Endothelial cell (in vitro differentiated cells): ENCODE measurements at places on chromosomes 3 and 15.

- DNase-seq = no peak
Observed at GRCh38 chr3:43400167-43400566, 113.8 kb downstream of the SNRK start.

DNA sequence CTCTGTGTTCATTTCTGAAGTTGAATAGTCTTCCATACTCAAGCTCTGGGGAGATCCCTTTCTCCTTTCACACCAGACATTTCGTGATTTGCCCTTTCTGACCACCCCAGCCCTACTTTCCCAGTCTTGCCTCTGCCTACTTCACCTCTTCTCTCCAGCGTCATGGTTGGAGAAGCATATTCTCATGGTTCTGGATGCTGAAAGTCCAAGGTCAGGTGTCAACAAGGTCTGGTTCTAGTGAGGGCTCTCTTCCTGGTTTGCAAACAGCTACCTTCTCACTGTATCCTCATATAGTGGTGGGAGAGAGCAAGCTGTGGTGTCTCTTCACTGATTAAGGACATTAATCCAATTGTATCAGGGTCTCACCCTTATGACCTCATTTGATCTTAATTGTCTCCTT is 169.4 kb downstream of the IGF1R start:
- DNase-seq = no peak

- DNase-seq = no peak
Observed at GRCh38 chr3:63687278-63688225, 35.1 kb downstream of the SNTN start.

DNA sequence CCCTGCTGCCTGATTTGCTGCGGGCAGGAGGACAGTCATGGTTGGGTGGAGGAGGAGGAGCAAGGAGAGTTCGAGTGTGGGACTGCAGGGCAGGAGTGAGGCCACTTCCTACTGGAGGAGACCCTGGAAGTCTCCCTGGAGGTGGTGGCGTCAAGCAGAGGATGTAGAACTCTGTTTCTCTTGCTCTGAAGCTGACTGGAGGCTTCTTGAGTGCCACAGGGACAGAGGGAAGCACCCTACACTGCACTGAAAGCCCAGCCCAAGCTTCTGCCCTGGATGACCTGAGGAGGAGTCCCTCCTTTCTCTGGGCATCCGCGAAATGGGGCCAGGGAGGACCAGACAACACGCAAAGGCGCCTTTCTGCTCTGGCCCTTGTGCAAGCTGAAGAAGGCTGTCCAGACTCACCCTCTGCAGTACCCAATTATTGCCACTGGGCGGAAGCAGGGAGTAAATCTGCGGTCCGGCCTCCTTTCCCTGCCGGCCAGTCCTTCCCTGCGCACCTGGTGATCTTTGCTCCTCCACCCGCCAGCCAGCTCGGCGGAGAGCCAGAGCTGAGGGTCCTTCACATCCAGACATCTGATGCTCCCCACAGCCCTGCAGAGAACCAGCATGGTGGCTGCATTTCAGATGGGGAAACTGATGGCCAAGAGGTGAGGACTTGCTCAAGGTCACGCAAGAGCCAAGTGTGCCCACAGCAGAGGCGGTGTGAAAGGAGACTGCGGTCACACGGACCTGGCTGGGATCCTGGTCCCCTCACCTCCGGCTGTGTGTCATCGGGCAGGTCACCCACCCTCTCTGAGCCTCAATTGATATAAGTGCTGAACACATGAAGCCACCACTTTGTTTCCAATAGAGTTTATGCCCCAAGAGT is 207.1 kb downstream of the TBC1D2B start:
- peak; percentile 86 for DNase-seq

GRCh38 chr3:94413336-94414108 is 350.7 kb downstream of the NSUN3 start:
- no peak for DNase-seq

DNA sequence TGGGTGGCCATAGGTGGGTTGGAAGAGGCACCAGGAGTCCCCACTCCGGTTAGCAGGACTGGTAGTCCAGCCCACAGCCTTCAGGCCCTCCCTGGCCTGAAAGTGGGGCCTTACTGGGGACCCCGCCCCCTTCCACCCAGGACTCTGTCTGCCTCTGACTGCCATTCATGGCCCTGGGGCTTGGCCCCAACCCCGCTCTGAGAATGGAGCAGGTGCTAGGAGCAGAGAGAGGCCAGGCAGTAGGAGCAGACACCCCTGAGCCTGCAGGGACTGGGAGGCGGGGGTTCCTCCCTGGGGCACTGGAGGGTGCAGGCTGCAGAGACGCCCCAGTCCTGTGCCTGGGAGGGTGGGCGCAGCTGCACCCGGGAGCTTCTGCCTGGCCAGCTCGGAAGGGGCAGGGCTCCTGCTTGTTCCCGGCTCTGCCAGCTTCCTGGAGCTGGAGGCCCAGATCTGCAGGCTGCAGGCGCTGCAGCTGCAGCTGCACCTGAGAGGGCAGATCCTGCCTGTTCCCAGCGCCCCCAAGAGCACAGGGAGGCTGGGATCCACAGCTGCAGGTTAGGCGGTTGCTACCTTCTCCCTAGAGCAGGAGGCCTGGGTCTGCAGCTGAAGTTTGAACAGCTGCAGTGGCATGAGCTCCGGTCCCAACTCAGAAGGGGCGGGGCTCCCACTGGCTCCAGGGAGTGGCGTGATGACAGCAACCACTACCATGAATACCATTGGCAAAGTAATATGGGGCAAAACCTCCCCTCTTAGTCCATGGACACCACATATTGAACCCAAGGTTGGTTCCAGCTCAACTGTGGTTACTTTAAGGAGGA is 194.7 kb downstream of the SQOR start:
- DNase-seq = no peak

DNA sequence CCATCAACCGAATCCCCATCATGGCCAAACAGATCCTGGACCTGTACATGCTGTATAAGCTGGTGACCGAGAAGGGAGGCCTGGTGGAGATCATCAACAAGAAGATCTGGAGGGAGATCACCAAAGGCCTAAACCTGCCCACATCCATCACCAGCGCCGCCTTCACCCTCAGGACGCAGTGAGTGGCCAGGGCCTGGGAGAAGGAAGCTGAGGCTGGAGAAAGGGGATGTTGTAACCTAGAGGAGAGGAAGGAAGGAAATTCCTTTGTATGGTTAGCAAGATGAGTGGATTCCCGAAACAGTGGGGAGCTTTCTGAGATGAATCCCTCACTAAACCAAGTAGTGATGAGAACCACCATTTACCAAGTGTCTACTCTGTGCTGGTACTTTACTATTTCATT is 25.8 kb upstream of the CLK3 start:
- no peak for DNase-seq

DNA sequence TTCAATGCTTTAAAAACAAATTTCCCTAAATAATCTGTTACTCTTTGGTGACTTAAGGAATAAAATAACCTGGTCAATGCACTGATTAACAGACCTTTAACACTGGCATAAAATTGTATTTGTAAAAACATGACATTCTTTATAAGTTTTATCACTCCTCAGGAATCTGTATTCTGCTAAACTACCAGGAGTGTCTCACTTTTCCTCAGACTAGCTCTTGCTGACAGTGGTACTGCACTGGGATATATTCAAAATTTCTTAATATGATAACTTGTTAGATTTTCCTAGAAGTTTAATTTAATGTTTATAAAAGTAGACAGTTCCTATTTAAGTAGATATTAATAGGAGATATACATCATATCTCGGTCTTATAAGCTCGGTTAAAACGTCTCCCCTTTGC is 363.4 kb upstream of the ARHGEF26 start:
- DNase-seq = no peak

DNA sequence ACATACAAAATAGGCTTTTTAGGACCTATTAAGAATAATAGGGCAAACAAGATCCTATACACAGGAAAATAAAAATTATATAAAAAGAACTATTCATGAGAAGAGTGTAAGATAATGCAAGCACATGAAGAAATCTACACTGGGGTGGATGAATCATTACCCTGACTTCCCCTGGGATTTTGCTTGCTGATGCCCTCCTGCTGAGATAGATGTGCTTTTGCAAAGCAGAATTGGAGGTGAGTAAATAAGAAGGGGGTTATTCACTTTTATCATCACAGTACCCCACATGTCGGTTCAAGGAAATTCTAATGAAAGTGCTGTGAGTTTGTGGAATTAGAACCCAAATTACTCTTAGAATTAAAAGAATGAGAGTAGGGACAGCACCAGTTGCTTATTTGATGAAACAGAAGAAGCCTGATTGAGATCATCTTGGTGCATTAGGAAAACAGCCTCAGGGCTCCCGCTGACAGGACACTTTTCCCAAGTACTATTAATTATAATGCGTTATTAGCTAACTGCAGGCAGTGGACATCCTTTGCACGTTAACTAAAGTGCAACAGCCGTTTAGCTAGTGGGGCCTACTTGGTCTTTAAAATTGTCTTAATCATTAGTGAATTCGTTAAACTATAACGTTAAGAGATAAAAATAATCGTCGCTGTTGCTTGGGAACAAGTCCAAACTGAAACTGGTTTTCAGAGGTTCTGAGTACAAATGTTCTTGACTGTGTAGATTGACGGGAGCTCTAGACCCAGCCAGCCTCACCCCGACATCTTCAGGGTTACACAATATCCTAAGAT is 48.4 kb downstream of the SLC2A2 start:
- DNase-seq = no peak

DNA sequence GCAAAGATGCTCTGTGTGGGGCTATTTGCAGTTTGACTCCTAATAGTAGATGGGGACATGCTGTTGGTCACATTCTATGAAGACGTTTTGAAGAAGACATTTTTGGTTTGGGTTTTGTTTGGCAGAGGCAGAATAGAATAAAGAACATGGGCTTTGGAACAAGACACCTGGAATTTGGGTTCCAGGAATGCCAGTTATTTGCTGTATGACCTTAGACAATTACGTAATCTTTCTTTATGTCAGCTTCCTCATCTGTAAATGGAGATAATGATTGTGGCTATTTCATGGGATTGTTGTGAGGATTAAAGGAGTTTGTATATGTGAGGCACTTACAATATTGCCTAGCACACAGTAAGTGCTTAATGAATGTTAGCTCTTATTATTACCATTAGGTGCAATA is 91.6 kb downstream of the MESD start:
- DNase-seq = no peak

DNA sequence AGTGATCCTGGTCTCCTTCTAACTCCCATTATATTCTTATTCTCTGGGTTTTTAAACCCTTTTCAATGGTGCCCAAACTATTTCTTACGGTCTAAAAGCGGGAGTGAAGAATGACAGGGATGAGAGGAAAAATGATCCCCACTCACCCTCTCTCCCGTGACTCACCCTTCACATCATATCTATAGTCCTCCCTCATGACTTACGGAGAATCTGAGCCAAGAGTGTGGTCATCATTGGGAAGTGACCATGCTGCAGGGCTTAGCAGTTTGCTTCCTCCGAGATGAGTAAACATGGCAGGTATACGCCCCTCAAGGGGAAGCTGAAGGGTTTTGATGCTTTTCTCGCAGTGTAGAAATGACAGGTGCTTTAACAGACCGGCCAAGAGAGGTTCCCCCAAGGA is 274.0 kb downstream of the RYR3 start:
- no peak for DNase-seq

DNA sequence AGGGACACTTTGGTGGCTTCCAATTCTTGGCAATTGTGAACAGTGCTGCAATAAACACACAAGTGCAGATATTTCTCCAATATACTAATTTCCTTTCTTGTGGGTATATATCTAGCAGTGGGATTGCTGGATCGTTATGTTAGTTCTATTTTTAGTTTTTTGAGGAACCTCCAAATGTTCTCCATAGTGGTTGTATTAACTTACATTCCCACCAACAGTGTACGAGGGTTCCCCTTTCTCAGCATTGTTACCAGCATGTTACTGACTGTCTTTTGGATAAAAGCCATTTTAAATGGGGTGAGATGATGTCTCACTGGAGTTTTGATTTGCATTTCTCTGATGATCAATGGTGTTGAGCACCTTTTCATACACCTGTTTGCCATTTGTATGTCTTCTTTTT is 92.8 kb downstream of the DAPK2 start:
- DNase-seq = no peak

DNA sequence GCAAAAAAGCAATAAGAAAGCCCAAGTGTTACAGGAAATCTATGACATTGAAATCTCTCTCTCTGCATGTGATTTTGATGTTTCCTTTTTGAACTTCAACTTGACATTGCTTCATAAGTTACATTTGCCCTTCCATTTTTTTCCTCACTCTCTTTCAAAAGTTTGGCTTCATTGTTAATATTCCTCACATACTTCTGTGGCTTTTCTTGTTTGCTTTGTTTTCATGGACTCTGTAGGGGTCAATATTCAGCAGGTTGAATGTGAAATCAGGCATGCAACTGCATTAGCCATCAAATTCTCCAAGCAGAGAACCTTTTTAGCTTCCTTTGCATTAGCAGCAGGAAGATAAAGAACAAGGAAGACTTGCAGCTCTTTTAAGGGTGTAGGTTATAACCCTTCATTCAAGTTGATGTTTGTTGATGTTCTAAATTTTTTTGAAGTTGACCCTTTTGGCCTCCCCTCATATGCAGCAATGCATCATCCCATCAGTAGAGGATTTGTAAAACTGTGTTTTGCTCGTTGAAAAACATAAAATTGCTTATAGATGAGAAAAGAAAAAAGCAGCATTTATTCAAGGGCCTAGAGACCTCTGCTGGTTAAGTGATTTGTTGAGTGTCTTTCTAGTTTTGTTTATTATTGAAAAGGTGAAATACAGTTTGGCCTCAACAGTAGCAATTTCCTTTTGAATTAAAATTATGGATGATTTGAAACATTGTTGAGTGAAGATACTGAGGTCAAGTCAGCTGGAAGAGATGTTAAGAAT is 211.4 kb downstream of the IL5RA start:
- DNase-seq = no peak

GRCh38 chr3:42115215-42115614 is 24.1 kb downstream of the TRAK1 start:
- no peak for DNase-seq
